NCI-H2107 (cell line): ENCODE measurements at places on chromosomes 16 and 17.
A peak's percentile ranks its signal among the peaks of the same experiment; 100 is the strongest.

DNA sequence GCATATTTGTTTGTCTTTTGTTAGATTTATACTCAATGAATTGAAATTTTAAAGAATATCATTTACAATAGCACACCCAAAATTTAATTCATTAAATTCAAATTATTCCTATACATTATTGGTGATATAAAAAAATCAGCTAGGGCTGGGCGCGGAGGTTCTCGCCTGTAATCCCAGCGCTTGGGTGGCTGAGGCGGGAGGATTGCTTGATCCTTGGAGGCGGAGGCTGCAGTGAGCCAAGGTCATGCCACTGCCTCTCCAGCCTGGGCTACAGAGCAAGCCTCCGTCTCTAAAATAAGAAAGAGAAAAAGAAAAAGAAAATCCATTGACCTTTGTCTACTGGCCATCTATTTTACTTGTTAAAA, 4.5 kb upstream of the PRDM7 start:
- DNase-seq: no peak

DNA sequence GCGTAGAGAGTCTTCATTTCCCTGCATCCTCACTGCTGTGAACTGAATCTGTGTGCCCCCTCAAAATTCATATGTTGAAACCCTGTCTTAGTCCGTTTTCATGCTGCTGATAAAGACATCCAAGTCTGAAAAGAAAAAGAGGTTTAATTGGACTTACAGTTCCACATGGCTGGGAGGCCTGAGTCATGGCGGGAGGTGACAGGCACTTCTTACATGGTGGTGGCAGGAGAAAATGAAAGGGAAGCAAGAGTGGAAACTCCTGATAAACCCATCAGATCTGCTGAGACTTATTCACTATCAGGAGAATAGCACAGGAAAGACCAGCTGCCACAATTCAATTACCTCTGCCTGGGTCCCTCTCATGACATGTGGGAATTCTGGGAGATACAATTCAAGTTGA, 3.1 kb upstream of the CCDC42 start:
- DNase-seq: no peak

DNA sequence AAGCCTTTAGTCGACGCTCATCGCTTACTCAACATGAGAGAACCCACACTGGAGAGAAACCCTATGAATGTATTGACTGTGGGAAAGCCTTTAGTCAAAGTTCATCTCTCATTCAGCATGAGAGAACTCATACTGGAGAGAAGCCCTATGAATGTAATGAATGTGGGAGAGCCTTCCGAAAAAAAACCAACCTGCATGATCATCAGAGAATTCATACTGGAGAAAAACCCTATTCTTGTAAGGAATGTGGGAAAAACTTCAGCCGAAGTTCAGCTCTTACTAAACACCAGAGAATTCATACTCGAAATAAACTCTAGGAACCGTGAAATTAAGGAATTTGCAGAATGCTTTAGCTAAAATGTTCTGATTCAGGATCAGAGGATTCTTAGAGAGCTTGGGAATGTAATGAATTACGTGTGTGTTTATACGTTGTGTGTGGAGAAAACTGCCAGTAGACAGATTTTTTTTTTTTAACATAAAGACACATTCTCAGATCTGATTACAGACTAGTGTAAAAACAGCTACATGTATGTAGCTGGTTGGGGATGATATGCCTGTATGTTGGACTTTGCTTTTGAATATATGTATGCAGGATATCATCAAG, 25.4 kb downstream of the ZFP90 start:
- DNase-seq: no peak

DNA sequence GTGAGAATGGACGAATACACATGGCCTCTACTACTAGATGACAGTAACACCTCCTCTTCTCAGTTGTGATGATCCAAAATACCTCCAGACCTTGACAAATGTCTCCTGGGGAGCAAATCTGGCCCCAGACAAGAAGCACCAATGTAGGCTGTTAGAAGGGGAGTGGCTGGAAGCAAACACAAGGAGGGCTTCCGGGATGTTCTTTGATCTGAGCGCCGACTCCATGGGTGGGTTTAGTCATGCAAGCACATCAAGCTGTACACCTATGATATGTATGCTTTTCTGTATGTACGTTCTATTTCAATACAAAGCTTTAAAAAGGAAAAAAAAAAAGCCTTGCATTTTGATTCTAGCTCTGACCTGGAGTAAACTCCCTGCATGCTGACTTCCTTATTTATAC, 61.4 kb downstream of the ARHGAP17 start:
- no peak for DNase-seq

GRCh38 chr16:58656899-58657298, 27.3 kb upstream of the CNOT1 start:
- no peak for DNase-seq

- DNase-seq: no peak
These were observed 40.1 kb upstream of the AMZ2 start for GRCh38 chr17:68207651-68208253.

DNA sequence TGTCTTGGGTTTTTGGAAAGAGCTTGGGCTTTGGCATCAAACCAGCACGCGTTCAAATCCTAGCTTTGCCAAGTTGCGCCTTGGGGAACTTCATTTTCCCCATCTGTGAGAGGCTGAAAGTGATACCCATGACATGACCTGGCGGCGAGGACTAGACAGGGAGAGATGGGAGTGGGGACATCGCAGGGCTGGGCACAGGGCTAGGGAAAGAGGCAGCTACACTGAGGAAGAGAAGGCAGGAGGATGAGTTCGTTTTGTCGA, 202.9 kb downstream of the IRF8 start:
- no peak for DNase-seq

DNA sequence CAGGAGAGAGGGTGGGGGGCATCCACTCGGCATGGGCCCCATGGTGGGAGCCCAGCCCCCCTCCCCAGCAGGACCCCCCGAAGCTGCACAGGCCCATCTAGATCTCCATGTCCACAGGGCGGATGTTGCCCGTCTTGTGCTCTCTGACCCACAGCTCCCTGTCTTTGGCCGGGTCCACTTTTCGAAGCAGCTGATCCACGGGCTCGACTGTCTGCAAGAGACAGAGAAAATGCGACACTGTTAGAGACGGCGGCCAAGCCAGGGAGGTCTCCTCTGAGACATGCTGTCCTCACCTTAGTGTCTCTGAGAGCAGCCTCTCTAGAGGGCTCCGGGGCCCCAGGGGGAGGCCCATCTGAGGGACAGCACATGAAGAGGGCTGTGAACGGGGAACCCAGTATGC, 12.1 kb upstream of the RCVRN start:
- DNase-seq: no peak

- DNase-seq: no peak
These were observed 79.5 kb downstream of the GNAO1 start for GRCh38 chr16:56270828-56271227.

- no peak for DNase-seq
These were observed 141.2 kb downstream of the AATF start for GRCh38 chr17:37089956-37090355.

DNA sequence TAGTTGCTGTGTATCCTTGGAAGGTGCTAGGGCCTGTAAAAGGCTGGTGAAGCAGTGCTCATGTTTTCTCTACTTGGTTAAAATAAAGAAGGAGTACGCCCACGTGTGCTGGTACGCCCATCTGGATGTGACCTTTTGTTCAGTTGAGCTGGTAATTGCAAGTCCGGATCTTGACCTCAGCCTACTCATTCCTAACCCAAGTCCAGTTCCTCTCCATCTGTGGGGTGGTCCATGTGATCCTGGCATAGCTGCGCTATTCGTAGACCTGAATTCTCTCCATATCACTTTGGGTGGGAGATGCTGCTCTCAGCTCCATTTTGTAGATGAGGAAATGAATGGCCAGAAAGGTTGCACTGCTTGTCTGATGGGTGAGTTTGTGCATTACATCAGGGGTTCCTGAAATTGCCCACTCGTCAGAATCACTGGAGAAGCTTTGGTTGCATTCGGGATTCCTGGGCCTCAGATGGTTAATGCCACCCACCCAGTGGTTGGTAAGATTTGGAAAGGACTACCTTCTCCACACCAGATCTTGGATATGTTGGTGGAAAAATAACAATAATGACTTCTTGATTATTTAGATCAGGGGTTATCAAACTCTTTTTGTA, 328.8 kb downstream of the CPPED1 start:
- no peak for DNase-seq

- DNase-seq: peak; percentile 55
These were observed 2.4 kb upstream of the PRR15L start for GRCh38 chr17:47959825-47960655.

DNA sequence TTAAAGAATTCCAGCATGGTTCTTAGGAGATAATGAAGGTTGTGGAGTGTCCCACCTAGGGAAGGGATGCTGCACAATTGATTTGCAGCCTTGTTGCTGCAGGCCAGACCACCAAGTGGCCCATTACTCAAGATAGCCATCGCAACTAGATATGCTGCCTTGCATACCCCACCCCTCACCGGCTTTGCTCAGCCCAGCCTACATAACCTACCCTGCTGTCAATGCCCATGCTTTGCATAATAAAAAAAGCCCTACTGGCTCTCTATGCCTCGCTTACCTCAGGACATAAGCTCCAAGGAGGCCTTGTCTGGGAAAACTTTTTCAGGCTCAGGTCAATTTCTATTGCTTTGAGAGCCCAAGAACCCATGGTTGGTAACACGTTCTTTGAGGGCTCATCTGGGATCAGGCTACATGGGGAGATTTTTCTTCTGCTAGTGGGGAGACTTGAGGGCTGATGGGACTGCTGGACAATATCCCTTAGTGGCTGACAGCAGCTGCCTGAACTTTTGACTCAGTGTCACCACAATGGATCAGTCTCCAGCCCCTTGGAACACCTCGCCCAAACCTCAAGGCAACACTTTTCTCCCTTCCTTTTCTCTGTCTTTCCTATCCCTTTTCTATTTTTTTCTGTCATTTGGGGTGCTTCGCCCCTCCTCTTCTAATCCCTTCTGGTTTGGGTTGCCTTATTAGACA, 38.3 kb downstream of the SCPEP1 start:
- no peak for DNase-seq

GRCh38 chr17:71237903-71238538, 882.8 kb upstream of the SOX9 start:
- peak; percentile 1 for DNase-seq

DNA sequence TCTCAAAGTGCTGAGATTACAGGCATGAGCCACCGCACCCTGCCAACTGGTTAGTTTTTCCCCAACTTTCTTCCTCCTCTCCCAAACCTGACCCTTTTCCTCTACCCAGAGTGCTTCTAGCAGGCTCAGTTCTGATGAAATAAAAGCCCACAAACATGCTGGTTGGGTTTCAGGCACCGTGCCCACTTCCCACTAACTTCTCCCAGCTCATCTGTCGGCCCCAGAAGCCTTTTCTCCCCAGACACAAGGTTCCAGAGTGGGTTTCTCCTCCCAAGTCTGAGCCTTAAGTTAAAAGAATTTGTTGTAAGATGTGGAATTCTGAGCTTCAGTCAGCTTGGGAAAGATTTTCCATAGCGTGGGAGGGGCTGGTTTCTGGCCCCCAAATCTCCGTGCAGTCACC, 11.5 kb upstream of the SCN4A start:
- no peak for DNase-seq

DNA sequence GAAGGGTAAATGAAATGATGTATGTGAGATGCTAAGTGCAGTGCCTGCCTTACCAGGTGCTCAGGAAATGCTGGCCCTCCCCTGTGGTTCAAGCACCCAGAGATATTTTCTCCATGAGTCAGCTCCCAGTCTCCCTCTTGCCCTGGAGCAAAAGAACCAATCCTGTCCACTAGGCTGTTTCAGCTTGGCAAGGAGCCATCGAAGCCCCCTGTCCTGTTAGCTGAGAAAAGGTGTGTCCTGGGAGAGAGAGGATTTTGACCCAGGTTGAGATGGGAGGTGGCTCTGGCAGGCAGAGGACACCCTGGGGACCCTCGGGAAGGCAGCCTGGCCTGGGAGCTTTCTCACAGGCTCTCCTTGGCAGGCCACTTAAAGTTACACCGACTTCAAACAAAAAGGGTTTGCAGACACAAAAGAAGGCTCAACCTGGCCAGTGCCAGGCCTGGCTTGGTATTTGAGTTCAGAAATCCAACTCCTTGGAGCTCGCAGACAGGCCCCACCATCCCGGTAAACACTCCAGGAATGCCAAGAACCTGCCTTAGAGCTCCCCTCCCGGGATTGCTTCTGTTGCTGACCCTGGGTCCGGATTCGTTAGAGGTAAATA, 29.6 kb downstream of the NTN1 start:
- DNase-seq: no peak

GRCh38 chr16:25134166-25134700, 22.7 kb downstream of the LCMT1 start:
- DNase-seq: no peak

- DNase-seq: no peak
These were observed 706.5 kb downstream of the KCNJ2 start for GRCh38 chr17:70875729-70876310.

DNA sequence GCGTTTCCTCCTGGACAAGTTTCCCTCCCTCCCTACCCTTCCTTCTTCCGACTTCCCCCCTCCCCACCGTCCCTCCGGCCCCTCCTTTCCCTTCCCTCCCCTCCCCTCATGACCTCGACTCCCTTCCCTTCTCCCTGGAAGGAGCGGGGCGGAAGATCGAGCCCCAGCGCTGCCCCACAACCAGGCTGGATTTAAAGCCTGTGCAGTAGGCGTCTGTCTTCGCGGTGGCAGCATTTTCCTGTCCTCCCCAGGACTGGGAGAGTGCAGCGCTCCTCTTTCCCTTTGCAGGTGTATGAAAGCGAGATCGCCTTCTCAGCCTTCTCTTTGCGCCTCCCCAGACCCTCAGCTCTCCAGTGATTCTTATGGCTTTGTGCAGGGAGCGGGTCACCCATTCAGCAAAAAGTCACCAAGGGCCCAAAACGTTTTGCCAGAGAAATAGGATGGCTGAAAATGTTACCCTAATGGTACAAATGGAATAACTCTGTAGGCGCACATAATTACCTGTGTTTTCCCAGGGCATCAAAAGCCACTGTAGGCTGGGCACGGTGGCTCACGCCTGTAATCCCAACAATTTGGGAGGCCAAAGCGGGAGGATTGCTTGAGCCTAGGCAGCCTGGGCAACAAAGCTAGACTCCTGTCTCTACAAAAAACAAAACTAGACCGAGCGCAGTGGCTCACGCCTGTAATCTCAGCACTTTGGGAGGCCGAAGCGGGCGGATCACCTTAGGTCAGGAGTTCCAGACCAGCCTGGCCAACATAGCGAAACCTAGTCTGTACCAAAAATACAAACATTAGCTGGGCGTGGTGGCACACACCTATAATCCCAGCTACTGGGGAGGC, 40.8 kb downstream of the SLFN12L start:
- DNase-seq: no peak

DNA sequence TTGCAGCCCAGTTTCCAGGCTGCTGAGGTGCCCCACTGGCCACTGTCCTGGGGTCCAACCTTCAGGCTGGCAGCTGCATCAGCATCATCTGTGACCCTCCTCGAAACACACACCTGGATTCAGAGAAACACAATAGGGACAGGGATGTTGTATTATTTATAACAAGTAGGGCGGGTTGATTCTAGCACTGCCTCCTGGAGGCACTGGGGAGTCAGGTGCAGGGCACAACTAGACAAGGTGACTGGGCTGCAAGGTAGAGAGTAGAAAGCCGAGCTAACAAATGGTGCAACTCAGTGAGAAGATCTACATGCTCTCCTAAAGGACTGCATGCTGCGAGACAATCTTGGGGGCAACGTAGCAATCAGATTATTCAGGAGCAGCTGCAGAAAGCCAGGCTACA, 317.3 kb downstream of the SLC39A11 start:
- no peak for DNase-seq
